NCI-H510A treated with DMSO at 0.1 percent for 48 hours (cell line): ENCODE measurements at places on chromosomes 5 and 9.

DNA sequence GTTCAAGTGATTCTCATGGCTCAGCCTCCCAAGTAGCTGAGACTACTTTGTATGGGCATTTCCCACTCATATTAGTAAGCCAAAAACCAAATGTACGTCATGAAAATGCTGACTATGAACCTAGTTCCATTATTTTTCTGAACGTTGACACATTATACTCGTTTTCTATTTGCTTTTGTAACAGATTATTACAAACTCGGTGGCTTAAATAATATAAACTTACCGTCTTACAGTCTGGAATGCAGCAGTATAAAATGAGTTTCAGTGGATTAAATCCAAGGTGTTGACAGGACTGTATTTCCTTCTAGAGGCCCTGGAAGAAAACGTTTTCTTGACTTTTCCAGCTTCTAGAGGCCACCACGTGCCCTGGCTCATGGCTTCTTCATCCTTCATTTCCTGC is 517.0 kb downstream of the GADD45G start:
- no peak for DNase-seq

GRCh38 chr5:24649531-24649930 is 4.8 kb upstream of the CDH10 start:
- DNase-seq: no peak

DNA sequence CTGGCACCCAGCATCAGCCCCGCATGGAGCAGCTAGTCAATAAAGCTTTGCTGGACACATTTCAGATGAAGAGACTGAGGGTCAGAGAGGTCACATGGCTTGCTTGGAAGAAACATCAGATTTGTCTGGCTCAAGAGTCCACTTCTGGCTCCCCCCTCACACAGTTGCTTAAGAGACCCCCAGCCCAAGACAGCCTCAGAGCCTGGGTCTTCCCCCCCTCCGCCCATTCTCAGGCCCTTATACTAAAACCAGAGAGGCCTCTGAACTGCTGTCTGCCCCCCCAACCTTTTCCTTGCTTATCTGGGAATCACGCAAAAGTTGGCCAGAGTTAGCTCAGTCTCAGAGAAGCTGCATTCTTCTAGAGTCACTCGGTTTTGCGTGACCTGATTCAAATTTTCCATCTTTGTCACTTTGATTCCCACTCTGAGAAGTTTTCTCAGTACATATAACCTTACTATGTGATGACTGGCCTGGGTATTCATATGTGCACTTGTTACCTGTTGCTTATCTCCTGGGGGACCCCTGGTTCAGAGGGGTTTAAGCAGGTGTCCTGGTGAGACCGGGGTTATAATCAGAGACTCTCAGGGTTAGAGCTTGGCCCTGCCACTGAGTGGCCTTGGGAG is 145.4 kb upstream of the IER5L start:
- DNase-seq: no peak

DNA sequence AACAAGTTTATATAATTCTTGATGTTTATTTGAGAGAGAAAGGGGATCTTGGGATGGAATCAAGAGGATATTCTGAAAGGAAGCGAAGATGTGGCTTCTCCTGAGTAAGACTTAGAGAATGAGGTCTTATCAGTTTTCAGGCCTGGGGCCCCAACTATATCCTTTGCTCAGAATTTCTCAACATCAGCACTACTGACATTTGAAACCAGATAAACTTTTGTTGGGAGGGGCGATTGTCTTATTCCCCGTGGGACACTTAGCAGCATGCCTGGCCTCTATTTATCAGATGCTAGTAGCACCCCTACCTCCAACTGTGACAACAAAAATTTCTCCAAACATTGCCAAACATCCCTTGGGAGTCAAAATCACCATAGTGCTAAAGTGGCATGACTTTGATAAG is 567.7 kb downstream of the MAT2B start:
- no peak for DNase-seq

DNA sequence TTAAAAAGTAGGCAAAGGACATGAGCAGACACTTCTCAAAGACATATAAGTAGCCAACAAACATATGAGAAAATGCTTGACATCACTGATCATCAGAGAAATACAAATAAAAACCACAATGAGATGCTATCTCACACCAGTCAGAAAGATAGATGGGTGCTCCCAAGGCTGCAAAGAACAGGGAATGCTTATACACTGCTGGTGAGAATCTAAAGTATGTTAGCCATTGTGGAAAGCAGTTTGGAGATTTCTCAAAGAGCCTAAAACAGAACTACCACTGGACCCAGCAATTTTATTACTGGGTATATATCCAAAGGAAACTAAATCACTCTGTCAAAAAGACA is 154.2 kb downstream of the NDUFS4 start:
- peak; percentile 17 for DNase-seq

DNA sequence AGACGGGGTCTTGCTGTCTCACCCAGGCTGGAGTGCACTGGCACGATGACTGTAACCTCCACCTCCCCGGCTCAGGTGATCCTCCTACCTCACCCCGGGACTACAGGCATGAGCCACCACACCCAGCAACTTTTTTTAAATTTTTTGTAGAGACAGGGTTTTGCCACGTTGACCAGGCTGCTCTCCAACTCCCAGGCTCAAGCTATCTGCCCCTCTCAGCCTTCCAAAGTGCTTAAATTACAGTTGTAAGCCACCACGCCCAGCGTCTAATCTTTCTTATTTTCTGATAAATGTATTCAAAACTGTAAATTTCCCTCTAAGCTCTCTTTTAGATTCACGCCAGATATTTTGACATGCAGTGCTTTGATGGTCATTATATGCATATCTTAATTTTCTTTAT is 10.3 kb downstream of the FRRS1L start:
- no peak for DNase-seq

DNA sequence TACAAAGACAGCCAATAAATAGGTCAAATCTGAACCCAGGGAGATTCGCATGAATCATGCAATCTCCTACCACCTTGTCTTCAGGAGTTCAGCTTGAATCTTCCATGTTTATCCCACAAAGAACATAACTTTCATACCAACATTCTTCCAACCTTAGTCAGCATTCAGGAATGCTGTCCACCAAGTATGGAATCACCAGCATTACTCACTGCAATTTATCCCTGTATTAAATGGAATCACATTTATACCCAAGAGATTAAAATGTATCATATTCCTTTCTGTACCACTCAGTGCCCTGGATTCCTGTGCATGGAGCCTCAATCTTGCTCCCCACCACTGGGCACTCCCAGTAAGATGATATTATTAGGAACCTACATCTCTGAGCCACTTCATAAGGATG is 162.6 kb downstream of the GLIS3 start:
- DNase-seq: no peak

DNA sequence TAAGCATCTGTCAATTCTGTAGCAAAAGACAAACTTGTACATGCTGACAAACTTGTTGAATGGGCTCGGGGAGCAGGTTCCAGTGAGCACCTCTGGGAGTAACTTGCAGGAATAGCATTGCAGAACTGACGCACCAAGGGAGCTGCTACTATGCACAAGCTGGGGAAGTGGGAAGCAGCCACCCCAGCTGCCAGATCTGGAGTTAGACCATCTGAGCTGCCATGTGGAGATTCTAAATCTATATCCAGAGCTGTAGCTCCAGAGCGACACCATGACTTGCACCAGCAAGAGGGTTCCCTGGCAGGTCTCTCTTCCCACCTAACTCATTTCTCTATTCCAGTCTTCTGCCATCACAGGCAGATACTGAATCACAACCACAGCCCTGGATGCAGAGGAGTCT is 346.0 kb upstream of the PANK3 start:
- DNase-seq: no peak

DNA sequence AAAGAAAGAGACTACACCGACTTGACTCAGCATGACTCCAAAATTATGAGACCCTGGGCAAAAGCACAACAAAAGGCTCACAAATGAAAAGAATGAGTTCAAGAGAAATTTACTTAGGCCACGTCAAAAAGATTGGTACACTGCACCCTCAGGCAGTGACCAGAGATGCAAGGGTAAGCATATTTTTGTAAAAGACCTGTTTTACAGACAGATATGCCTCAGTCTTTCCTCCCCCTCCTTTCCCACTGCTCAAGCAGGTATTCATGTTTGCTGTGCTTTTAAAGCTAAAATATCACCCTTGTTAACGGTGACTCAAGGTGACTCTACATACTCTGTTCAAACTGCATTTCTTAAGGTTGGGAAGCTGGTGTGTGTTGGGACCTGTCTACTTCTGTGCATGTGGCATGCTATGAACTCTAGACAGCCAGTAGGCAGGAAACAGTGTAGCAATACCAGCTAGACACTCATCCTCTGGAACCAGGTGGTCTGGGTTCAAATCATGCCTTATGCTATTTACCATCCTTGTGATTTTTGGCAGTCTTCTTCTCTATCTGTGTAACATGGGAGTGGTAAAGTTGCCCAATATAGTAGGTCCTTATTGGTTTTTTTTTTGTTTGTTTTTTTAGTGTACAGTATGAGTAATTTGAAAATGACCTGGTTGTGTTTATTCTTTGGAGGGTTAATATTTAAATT is 98.7 kb downstream of the TLE4 start:
- no peak for DNase-seq

DNA sequence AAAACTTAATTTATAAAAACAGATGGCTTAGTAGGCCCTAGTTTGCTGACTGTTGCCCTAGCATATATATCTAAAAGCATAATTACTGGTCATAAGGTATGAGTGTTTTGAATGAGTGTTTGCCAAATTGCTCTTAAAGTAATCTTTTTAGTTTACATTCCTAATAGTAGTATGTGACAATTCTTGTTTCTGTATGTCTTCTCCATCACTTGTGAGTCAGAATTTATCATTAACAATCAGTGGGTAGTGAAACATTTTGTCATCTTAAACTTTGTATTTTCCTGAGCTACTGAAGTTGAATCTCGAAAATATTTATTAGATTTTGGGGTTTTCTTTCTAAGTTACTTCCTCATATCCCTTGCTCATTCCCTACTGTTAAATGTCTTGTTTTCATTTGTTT is 49.6 kb downstream of the APC start:
- no peak for DNase-seq

GRCh38 chr5:127878174-127878750 is 175.1 kb downstream of the CCDC192 start:
- DNase-seq: peak; percentile 0
